RPMI7951 (cell line): ENCODE measurements at places on chromosomes 6 and 20. TPM values are rescaled to one million over a fixed set of nuclear protein-coding genes. Genes with fewer than 3 reads are reported as not detected.
A peak's percentile ranks its signal among the peaks of the same experiment; 100 is the strongest.

EPB41L1 gene
- total RNA-seq: 5.6 and 8.8 TPM in 2 replicates

OPN5 gene
- not detected in 2 replicates for total RNA-seq

HLA-DRB1 gene
- total RNA-seq: 4.7 and 5.5 TPM in 2 replicates

DEFB118 gene
- total RNA-seq: not detected in 2 replicates

- DNase-seq: peak; percentile 81
These were observed 10.6 kb downstream of the NOL4L start for GRCh38 chr20:32574296-32575226.

DNA sequence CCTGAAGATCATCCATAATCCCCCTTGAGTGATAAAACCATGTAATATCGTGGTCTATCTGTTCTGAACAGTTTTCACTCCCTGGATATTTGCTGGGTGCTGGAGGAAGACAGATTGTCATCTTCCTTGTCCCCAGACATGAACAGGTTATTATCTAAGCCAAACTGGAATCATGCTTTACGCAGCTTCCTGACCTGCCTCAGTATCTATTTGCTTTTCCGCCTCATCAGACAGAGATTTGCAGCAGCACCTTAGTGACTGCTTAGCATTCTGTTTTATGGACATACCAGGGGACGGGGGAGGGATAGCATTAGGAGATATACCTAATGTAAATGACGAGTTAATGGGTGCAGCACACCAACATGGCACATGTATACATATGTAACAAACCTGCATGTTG, 124.6 kb downstream of the SLC23A2 start:
- no peak for DNase-seq

DNA sequence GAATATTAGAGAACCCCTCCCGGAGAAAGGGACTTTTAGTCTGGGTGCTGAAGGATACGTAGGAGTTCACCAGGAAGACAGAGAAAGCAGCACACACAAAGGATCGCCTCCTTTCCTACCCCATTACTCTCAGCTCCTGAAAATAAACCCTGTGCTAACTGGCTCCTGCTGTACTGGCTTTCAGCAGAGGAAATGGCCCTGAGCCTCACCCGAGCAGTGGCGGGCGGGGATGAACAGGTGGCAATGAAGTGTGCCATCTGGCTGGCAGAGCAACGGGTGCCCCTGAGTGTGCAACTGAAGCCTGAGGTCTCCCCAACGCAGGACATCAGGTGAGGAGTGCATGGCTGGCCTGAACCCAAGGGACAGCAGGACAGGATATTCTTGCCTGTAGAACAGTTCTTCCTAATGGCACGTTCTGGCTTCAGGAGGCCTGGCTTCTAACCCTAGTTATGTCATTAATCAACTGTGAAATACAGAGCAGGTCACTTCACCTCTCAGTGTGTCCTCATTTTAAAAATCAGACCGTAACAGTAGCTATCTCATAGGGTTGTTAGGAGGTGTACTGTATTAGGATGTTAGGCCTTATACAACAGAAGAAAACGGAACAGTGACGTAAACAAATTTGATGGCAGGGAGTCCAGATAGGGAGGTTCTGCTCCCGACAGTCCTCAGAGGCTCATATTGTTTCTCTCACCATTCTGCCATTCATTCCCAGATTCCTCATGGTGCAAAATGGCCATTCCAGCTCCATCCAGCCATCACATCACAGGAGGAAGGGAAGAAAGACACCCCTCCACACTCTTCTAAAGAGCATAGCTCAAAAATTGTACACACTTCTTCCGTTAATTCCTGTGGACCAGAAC, 1.8 kb downstream of the RBCK1 start:
- no peak for DNase-seq

GRCh38 chr6:35385457-35386202, 43.3 kb downstream of the PPARD start:
- no peak for DNase-seq

GRCh38 chr6:154893917-154894316, 101.2 kb upstream of the TIAM2 start:
- no peak for DNase-seq

DNA sequence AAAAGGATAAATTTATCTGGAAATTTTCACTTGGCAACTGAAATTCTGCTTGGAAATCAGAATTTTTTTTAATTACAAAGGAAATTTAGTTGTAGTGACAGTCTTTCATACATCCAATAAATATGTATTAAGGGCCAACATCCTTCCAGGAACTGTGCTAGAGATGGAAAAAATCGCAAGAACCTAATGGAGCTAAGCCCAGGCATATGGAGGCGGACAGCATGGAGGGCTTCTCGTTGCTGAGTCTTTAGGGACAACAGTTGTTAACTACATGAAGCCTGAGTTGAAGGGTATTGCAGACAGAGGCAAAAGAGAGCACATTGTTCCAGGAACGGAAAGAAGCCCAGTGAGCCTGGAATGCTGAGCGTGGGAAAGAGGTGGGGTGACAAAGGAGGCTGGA, 208.9 kb downstream of the IBTK start:
- no peak for DNase-seq

GRCh38 chr6:4010048-4010447, 68.9 kb downstream of the FAM217A start:
- no peak for DNase-seq

- peak; percentile 86 for DNase-seq
These were observed 15.9 kb upstream of the PTGIS start for GRCh38 chr20:49583669-49584417.

GRCh38 chr6:11291582-11291981, 59.1 kb upstream of the NEDD9 start:
- DNase-seq: no peak

GRCh38 chr20:2840967-2841531, 504 bp downstream of the VPS16 start:
- peak; percentile 80 for DNase-seq

GRCh38 chr6:80742481-80742880, 636.0 kb downstream of the BCKDHB start:
- DNase-seq: peak; percentile 53

DNA sequence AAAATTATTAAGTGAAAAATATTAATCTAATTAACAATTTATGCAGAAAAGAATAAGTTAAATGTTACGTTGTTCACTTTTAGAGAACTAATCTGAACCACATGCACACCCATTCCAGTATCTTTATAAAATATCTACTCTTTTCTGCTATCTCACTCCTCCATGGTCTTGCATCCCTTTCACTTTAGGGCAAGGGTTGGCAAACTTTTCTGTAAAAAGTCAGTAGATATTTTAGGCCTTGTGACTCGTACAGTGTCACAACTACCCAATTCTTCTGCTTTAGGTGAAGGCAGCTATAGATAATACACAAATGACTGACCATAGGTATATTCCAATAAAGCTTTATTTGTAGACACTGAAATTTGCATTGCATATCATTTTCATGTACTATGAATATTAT, 39.7 kb upstream of the SUPT3H start:
- peak; percentile 33 for DNase-seq

DNA sequence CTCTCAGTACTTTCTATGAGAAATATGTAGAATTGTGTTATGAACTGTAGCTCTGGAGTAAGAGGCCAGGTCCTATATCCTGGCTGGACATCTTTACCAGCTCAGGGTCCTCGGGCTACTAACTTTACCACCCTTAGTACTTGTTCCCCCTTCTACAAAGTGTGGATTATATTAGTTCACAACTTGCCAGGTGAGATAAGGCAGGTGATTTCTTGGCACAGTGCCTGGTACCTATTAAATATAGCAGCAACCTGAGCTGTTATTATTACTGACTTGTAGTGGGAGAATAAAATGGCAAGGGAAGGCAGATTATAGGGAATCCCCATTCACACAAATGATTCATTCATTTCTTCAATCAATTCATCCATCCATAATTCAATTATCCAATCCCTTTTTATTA, 150.1 kb downstream of the DOK5 start:
- no peak for DNase-seq

DNA sequence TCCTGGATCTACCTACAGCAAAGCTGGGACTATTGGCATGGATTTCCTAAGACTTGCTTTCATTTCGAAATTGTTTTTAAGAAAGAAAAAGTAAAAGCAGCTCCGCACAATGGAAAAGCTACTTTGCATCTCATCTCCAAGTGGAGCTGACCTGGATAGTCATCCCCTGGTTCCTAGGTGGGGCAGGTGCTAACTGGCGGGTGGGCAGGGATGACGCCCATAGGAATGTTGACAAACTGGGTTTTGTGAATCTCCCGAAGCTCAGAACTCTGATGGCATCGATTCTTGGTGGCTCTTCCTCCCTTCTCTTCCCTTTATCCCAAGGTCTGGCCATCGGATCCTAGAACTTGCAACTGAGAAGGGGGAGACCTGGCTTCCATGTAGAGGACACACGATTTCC, 12.4 kb upstream of the EZR start:
- no peak for DNase-seq

DNA sequence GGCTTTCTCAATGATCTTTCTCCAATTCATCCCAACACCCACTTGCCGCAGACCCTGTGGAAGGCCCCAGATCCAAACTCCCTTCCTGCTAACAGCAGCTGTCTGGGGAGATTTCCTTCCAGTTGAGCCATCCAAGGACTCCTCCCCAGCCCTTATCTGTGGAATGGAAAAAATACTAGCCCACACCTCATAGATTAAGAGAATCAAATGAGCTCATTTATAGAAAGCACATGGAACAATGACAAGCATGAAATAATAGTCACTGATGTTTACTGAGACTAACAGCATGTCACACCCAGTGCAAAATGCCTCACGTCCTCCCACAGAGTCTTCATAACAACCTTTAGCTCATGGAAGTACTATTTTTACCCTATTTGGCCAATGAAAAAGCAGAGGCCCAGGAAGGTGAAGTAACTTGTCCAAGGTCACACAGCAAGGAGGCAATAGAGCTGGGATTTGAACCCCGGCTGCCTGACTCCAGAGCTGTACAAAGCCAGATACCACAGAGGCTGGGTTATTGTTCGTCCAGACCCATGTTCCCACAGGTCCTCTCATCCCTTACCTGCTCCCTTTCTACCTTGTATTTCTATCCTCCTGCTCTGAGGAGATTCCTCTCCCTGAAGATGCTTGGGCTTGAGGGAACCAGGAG, 23.4 kb upstream of the PTGIS start:
- DNase-seq: no peak
